ENCODE measurements at places on chromosomes 5 and 9.

- DNase-seq = no peak
These were observed 67.1 kb upstream of the RIOK2 start for GRCh38 chr5:97250113-97250512.

GRCh38 chr9:27537027-27537435 lies 7.4 kb upstream of the MOB3B start:
- DNase-seq = no peak

DNA sequence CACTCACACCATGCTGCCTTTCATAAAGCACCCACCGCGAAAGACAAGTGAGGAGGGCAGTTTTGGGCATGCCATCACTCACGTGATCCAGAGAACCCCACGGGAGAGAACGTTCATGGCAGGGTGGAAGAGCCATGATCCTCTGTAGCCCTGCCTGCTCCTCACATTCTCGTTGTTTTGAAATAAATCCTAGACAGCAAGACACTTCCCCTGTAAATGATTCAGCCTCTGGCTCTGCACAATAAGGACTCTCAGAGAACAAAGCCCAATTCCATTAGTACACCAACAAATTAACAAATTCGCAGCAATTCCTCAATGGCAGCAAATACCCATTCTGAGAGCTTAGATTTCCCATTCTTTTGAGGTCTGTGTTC lies 71.5 kb downstream of the WNK2 start:
- no peak for DNase-seq

GRCh38 chr5:138875552-138875875 lies 379 bp upstream of the LRRTM2 start:
- DNase-seq = no peak

- no peak for DNase-seq
These were observed 548.8 kb upstream of the CDH18 start for GRCh38 chr5:20536813-20537212.

- DNase-seq = no peak
These were observed 111.8 kb downstream of the CARTPT start for GRCh38 chr5:71830681-71831539.

GRCh38 chr5:52041842-52042241 lies 658.6 kb downstream of the ISL1 start:
- no peak for DNase-seq

DNA sequence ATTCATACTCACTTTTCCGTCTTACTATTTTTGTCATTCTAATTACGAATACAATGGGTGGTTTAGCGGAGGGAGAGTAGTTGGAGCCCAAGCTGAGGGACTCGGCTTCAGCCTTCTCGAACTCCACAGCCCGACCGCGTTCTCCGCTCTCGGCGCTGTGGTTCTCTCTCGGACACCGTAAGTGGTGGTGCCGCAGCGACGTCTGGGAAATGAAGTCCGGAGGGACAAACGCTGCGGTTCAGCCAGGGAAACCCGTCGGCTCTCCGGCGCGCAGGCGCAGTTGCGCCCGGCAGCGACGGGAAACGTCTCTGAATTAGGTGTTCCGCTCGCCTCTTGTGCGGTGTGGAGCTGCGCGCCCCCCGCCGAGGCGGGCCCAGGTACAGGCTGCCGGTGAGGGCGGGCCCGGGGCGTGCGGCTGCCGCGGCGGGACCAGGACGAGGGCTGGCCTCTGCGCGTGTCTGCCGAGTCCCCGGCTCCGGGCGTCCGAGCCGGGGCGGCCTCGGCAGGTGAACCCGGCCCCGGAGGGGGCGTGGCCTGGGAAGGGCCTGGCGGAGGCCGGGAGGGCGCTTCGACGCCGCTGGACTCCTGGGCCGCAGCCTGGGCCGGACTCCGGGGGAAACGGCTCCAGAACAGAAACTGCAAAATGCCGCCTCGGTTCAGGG lies at the start of gene ZNF879:
Gene ZNF879 (plus strand): TSS at position 277 of the 662 bp plus-strand sequence. CDS start 1,201 bp downstream, outside the sequence.
- peak; percentile 91 for DNase-seq

DNA sequence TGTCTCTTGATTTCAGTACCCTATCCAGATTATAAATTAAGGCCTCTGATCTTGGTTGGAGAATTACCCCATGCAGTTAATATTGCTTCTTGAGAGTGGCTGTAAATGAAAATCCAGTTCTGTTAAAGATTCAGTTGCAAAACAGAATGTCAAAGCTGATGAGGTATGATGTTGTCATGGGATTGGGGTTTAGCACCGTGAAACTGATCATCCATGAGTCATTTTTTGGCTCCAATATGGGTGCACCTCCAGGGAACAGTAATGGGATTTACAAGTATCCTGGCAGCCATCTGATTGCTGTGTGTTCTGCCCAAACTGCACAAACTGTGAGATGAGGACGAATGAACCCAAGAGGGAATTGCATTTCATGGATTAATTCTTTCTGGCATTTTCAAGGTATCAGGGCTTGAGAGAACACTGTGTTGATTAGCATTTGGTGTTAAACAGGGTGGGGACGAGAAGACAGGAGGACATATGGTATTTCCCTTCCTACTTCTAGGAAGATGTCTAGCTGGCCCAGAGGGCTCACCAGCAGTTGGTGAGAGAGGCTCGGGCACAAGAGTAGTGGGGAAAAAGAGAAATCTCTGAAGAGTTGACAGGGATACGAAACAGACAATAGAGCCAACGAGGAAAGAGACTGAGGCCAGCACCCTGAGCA lies 214.7 kb downstream of the GAS1 start:
- no peak for DNase-seq

GRCh38 chr9:135991771-135992170 lies 30.6 kb upstream of the UBAC1 start:
- DNase-seq = no peak

DNA sequence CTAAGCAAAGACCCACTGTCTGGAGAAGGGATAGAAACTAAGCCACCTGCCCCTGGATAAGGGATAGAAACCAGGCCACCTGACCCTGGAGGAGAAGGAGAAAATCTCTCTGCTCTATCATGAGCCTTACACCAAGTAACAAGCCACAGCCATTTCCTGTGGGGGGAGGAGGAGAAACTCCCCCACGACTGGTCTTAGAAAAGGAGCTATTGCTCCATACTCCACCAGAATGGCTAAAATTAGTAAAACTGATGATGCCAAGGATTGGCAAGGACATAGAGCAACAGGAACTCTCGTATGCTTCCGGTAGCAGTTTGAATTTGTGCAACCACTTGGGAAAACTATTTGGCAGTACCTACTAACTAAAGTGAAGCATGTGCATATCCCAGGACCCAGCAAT lies 70.8 kb downstream of the ACTL7B start:
- no peak for DNase-seq

DNA sequence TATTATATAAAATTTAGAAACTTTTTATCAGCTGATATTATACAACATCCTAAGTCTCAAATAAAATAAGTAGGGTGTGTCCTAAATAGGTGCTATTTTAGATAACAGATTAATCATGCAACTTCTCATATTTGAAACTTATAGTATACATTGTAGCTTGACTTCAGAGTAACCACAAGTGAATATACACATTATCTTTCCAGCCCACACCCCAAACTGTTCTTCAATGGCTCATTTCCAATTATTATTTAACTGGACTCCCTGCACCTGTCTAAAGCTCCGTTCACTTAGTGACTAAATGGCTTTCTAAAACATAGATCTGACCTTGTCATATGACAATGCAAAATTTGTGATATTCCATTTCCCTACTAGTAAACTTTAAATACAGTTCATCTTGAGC lies 490.9 kb upstream of the RGMB start:
- DNase-seq = no peak

- DNase-seq = no peak
These were observed 98.6 kb upstream of the EQTN start for GRCh38 chr9:27395484-27395921.

DNA sequence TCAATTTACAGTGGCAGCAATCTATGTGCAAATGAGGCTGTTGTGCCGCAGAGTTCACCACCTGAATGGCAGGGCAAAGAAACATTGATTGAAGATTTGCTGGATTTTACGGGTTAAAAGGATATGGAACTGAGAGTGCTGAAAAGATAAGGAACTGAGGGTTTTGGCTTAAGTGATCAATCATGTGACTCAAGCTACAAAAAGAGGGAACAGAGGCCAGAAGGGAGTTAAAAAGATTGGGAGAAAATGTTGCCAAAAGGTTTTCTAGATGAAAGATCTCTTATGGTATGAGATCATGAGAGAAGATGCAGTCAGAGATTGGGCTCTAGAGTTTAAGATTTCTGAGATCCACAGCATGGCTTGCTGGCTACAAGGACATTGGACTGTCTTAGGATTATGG lies 7.9 kb upstream of the RIMOC1 start:
- no peak for DNase-seq

DNA sequence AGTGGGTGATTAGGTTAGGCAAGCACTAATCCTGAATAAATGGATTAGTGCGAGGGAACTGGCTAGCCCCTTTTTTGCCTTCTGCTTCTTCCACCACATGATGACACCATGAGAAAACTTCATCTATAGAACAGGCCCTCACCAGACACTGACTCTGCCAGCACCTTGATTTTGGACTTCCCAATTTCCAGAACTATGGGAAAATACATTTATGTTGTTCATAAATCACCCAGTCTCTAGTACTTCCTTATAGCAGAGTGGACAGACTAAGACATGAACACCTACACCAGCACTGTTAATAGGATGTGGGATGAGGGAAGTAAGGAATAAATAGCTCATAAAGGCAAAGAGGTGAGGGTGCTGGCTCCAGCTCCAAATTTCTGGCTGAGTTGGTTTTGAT lies 1.4 kb downstream of the ZNF622 start:
- DNase-seq = no peak

DNA sequence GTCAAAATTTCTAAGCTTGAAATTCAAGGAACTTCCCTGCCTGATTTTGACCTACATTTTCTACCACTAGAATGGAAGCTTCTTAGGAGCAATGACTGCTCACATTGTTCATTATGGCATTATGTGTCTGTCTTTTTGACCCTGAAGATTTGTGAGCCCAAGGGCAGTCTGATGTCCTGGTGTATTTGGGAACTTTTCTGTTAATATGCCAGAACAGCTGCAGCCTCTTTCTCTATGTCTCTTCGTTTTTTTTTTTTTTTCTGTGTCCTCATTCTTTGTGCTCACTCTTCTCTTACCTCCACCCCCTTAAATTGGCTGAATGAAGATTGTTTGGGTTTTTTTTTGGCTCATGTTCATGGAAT lies 34.8 kb upstream of the TMC1 start:
- no peak for DNase-seq

DNA sequence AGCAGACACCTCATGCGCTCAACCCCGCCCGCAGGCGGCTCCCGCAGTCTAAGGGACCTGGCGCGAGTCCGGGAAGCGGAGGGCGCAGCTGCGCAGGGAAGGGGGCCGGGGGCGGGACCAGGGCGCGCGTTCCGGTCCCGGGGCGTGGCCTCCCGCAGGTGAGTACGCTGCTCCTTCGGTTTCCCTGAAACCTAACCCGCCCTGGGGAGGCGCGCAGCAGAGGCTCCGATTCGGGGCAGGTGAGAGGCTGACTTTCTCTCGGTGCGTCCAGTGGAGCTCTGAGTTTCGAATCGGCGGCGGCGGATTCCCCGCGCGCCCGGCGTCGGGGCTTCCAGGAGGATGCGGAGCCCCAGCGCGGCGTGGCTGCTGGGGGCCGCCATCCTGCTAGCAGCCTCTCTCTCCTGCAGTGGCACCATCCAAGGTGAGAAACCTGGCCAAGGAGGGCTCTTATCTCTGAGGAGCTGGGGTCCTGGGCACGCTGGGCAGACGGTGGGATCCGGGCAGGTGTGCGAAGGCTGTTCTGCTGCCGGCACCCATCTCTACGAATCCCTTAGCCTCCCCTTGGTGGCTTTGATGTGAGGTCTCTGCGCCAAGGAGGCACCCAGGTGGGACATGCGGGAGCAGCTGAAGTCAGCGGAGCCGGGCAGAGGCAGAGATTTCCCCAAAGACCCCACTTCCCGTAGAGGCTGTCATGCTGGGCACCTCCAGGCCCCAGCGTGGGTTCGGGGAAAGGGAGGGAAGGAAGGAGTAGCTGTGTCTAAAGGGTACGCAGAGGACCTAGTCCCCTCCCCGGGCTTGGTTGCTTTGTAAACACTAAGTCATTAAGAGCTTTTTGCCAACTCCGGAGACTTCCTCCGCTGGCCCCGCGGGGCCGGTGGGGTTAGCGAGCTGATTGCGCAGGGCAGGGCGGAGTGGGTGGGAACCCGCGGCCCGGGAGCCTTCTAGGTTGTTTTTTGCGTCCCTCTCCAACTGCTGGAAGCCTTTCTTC lies at the start of gene F2RL1:
Gene F2RL1 (plus strand): TSS at position 187 of the 988 bp plus-strand sequence. CDS start 153 bp downstream, at position 340.
- peak; percentile 49 for DNase-seq

DNA sequence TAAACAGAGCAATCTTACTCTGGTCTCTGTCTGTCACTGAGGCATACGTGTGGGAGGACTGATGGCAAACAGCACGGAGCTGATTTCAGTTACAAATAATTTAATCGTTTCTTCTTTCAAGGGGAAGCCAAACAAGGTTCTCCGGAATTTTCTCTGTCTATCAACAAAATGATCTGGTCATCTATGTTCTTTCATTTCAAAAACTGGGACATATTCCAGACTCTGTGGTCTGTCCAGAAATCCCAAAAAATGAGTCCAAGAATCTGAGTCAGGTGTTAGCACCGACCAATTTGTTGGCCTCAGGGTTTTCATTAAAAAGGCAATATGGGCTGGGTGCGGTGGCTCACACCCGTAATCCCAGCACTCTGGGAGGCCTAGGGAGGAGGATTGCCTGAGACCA lies 69.9 kb upstream of the ZNF608 start:
- DNase-seq = no peak

DNA sequence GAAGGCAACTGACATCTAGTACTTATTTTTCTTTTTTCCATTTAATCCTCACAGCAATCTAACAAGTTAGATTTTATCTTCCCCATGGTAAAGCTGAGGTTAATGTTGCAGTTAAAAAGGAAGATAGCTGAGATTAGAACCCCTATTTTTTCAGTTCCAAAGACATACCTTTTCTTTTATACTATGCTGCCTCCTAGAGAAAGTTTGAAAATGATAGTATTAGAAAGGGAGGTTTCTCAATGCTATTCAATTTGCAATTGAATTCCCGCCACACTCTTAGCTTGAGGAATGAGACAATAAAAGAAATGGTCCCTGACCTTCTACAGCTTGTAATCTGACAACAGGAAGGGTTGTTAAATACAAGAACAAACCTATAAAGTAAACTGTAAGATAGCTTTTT lies 195.9 kb upstream of the TRIM32 start:
- DNase-seq = no peak

DNA sequence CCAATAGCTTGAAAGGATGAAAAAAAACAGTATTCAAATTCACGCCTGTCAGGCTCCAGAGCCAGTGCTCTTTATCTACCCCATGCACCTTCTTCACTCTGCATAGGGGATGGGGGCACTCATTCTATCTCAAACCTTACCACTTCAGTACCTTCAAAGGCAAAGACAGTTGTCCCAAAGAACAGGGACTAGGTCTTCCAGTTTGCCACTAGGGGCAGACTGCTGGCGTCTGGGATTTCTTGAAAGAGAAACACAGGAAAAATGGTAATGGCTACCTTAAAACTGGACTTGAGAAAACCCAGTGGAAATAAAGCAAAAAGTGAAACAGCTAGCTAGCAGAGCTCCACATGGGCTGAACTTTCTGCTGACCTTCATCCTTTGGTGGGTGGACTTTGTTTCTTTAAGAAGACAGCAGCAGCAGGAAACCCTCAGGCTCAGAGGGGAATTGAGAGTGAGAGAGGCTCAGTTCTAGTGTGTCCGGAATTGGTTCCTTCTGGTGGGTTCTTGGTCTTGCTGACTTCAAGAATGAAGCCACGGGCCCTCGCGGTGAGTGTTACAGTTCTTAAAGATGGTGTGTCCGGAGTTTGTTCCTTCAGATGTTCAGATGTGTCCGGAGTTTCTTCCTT lies 41.0 kb upstream of the SLC36A1 start:
- DNase-seq = no peak
